Amygdala (tissue), 56 donors: ENCODE measurements at places on chromosomes 3 and 15.

GRCh38 chr15:32646291-32646690, 4.8 kb downstream of the SCG5 start:
- no peak for DNase-seq

DNA sequence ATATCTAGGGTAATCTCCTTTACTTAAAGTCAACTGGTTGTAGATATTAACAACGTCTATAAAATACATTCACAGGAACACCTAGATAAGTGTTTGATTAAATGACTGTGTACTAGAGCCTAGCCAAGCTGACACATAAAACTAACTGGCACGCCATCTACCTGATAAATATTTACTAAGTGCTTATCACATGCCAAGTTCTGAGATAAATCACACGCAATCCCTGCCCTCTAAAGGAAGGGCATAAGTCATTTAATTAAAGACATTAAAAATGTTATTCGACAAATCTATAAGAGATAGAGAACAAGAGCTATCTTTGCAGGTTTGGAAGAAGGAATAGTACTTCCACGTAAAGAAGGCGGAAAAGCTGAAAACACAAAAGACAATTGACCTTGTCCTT, 11.1 kb upstream of the MB21D2 start:
- no peak for DNase-seq

GRCh38 chr3:109337393-109337792, at the start of gene DPPA4:
Gene DPPA4, minus strand, starts transcription at chr3:109337546. Its CDS starts 29 bp downstream, at chr3:109337517.
- no peak for DNase-seq

- DNase-seq = no peak
These were observed 88.3 kb downstream of the GHSR start for GRCh38 chr3:172359996-172360395.

GRCh38 chr3:18625085-18625484, 199.9 kb upstream of the SATB1 start:
- DNase-seq = no peak

DNA sequence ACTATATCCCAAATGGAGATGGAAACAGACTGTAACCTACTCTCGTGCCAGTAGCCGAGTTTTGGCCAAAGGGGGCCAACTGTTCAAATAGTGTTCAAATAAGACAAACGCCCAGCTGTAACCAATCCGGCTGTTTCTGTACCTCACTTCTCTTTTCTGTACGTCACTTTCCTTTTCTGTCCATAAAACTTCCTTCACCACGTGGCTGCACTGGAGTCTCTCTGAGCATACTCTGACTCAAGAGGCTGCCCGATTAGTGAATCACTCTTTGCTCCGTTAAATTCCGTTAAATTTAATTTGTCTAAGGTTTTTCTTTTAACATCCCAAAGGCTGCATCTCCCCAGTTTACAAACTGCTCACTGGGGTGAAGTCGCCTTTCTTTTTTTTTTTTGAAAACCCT, 219.2 kb upstream of the P2RY1 start:
- no peak for DNase-seq

- DNase-seq = no peak
These were observed 390.7 kb downstream of the PDCD6IP start for GRCh38 chr3:34189133-34189532.

DNA sequence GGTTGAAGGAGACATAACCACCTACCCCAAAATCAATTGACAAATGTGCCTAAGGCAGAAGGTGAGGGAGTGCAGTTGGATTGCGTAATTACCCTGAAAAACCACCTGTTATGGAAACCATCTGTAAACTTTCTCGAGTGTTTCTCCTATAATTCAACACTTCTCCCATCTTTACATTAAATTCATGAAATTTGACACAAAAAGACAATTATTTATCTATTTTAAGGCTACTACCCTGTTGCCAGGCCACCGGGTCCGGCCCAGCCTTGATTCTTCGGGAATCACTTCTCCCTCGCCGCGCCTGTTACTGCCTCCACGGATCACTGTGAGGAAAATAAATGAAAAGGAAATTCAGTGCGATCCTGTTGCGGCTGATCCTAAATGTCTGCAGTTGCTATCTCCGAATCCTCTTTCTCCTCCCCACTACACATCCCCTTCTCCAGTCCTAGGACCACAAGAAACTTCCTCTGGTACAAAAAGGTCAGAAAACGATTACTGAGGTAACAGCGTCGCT, 646 bp downstream of the IQCB1 start:
- DNase-seq = no peak

- DNase-seq = no peak
These were observed 238.8 kb upstream of the DPH6 start for GRCh38 chr15:35784745-35785144.

DNA sequence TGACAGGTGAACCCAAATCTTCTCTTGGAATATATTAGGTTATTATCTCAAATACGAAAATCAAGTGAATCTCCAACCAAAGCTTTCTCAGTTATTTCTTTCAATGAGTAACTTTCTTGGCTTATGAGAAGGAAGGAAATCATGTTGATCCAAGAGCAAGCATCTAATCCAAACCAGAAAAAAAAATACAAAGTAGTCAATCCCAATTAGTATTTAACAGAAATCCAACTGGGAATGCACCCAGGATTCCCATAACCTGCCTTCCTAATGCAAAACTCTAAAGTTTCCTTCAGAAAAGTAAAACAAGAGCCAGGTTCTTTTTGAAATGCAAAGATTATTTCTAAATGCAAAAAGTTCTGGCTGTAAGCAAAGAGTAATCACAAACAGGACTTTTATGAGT, 289.3 kb downstream of the SHOX2 start:
- no peak for DNase-seq

- DNase-seq = no peak
These were observed 149.9 kb upstream of the GALNT15 start for GRCh38 chr3:16024548-16024947.

DNA sequence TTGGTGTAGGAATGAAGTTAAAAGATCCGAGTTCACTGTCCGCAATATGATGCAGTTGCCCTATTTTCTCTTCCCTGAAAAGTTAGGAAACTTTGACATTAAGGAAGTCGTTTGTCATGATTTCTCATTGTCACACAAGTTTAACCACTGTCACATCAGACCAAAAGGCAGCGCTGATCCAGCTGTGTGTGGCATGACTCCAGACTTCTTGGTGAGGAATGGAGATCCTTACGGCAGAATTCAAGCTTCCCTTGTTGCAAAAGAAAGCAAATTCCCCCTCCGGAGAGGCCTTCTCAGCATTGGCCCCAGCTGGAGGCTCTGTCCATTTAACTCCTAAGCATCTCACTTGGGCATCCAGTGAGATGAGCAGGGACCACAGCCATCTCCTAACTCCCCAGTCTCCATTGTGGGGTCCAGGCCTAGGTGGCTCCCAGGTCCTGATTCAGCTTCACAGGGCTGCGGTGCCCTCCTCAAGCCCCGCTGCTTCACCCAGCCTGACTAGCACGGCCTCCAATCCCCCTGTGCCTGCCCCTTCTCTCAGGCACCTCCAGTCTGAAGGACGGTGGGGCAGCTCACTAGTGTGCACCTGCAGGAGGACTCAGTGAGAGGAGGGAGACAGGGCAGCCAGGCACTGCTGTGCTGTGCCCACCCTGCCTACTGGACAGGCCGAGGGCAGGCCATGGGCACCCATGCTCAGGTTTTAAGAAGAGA, 159.5 kb downstream of the CHSY1 start:
- DNase-seq = no peak

DNA sequence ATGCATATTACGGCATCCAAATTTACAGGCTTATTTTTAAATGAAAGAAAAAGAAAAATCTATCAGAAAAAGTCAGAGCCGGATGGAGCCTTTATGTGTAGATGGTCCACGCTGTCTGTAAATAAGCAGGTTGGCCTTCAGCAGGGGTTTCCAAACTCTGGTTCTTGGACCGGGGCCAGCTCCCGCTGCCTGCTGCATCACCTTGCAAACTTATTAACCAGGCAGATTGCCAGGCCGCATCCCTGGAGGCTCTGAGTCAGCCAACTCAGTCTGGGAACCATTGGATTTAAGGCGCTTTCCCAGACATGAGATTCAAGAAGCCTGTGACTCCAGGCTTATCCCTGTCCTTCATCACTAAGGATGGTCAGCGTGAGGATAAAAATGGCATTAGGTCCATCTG, 212.4 kb downstream of the OPA1 start:
- no peak for DNase-seq

GRCh38 chr3:2915826-2916225, 194.3 kb downstream of the IL5RA start:
- DNase-seq = no peak
